Tongue (tissue), 3 donors: ENCODE measurements at places on chromosomes 4 and X. TPM values are rescaled to one million over a fixed set of nuclear protein-coding genes. Genes with fewer than 3 reads are reported as not detected.

DNA sequence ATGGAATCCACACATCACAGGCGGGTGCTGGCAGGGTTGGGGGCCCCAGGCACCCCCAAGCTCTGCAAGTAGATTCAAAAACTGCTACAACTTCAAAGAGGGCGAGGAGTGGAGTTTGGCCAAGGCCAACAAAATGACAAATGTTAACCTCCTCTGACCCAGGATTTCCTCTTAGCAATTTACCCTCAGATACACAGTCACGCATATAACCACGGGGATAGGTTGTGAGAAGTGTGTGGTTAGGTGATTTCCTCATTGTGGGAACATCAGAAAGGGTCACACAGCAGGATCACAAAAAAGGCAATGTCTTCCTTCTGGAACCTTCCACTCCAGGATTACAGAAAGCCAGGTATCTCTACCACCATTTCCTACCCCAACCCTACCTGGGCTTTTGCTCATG lies 62.4 kb downstream of the C4orf50 start:
- no peak for DNase-seq

GRCh38 chr4:57342411-57342810 lies 232.2 kb upstream of the IGFBP7 start:
- no peak for DNase-seq

DNA sequence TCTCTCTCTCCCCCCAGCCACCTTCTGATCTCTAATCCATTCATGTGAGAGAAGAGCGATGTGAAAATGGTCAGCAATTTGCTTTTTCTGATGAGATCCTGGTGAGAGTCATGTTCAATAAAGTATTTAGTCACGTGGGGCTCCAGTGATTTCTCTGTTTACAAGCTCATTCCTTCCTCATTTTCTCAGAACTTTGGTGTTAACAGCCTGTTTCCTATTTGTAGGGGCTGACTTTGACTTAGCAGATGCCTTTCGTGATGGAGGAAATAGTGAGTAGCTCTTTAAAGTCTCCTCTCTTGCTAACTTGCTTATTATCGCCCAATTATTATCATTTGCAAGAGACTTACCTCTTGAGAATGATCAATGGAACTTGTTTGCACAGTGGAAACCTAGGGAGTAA lies 72.6 kb upstream of the CD99 start:
- DNase-seq: no peak

The DAPP1 gene
- total RNA-seq: 10.5 TPM

GRCh38 chrX:40290517-40290916 lies 192.8 kb upstream of the BCOR start:
- peak; percentile 47 for DNase-seq

GRCh38 chrX:17732138-17732783 lies 5.0 kb upstream of the SCML1 start:
- no peak for DNase-seq

GRCh38 chrX:130560544-130560943 lies 158.8 kb downstream of the RBMX2 start:
- no peak for DNase-seq

- DNase-seq: no peak
These were observed 665.5 kb downstream of the TLL1 start for GRCh38 chr4:166538491-166539005.

DNA sequence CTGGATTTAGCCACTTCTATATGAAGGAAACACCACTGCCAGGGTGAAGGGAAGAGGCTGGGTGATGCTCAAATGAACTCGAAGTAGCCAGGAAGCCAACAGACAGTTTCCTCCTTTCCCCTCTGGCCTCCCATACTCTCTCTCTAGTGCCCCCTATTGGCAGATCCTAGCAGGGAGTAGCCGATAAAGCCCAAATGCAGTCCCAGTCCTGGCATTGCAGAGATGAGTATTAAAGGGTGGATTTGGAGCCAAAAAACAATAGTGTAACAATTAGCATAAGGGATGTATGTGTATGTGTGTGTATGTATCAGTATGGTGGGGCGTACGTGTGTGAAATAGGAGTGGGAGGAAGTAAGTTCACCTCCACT lies 213.8 kb upstream of the LDB2 start:
- DNase-seq: no peak

The GLOD5 gene
- total RNA-seq: not detected

- DNase-seq: no peak
These were observed 10.5 kb downstream of the NDNF start for GRCh38 chr4:121061861-121062260.

The MGAT4D gene
- total RNA-seq: not detected

- DNase-seq: no peak
These were observed 26.3 kb downstream of the FLNA start for GRCh38 chrX:154348114-154348531.

DNA sequence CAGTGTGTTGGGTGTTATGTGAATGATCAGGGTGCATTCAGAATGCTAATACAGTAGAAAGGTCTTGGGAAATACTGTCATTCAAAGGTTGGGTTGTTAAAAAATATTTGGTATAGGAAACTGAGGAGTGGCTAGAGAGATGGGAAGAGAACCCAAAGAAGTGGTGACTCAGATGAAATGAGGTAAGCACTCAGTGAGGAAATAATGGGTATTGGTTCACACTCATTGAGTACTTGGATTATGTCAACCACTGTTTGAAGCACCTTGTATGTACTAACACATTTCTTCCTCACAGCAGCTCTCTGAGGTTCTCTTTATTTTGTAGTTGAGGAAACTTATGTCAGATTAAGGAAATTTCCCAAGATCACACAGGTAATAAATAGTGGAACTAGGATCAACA lies 40.8 kb upstream of the NUDT6 start:
- DNase-seq: no peak

- DNase-seq: peak; percentile 88
These were observed 114.5 kb downstream of the ADRA2C start for GRCh38 chr4:3880615-3881120.

- DNase-seq: no peak
These were observed 36.0 kb downstream of the BST1 start for GRCh38 chr4:15738877-15739276.

DNA sequence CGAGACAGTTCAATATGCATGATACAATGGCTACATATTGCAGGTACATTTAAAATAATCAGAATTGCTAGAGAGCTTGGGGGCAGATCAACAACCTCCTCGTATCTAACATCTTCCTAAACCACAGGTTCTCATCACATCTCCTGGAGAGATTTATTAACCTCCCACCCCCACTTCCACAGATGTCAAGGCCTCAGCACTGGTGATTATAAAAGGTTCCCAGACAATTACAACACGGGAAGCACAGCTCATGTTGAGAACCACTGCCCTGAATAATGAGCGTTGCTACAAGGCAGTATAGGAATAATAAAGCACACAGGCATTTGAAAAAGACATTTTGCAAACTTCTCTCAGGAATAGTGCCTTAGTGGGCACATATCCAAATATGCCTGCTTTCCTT lies 42.8 kb downstream of the ELOVL6 start:
- no peak for DNase-seq

The PPBP gene
- 2.9 TPM for total RNA-seq

The SFRP2 gene
- total RNA-seq: 111 TPM

GRCh38 chr4:93355411-93355810 lies 473.1 kb upstream of the ATOH1 start:
- peak; percentile 44 for DNase-seq

DNA sequence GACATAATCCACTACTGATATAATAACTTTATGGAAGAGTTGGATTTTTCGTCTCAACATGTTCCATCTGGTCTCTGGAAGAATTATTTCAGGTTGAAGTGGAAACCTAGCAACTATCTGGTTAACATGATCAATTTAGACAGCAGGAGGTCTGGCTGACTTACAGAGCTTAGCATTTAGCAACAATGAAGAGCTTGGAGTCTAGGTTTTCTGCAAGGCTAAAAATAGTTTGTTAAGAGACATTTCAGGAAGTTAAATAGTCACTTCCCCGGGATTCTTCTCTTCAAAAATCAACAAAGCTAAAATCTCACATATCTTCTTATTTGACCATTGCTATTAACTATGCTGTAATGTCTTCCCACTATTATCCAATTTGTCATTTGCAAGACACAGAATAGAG lies 418.6 kb upstream of the DIPK2B start:
- no peak for DNase-seq

GRCh38 chr4:2417226-2417764 lies 1.1 kb downstream of the ZFYVE28 start:
- DNase-seq: no peak

DNA sequence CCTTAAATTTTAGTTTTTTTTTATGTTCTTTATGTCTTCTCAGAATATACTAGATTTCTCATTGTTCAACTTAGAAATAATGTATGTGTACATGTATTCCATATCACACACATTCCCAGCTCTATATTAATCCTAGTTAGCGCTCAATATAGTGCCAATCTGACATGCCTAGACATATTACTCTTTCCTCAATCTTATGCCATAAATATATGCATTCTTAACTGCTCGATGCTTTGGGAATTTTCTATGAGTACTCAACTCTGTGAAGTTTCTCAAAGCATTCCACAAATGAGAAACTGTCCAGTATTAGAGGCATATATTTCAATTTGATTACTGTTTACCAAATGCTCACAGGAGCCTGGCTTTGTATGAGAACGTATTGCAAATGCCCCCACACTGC lies 231.2 kb upstream of the VEGFC start:
- DNase-seq: no peak

GRCh38 chrX:9352694-9353411 lies 112.0 kb upstream of the TBL1X start:
- no peak for DNase-seq

DNA sequence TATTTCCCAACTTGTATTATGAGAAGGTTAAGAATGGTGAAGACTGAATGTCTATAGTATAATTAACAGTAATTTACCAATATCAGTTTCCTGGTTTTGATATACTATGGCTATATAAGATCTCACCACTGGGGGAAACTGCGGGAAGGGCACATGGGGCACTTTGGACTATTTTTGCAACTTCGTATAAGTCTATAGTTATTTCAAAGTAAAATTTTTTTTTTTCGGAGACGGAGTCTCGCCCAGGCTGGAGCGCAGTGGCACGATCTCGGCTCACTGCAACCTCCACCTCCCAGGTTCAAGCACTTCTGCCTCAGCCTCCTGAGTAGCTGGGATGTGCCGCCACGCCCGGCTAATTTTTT lies 46.1 kb downstream of the CXorf58 start:
- DNase-seq: no peak

GRCh38 chr4:38078590-38079421 lies 118.6 kb downstream of the PTTG2 start:
- DNase-seq: no peak

GRCh38 chr4:85522277-85522676 lies 47.3 kb downstream of the ARHGAP24 start:
- DNase-seq: no peak

DNA sequence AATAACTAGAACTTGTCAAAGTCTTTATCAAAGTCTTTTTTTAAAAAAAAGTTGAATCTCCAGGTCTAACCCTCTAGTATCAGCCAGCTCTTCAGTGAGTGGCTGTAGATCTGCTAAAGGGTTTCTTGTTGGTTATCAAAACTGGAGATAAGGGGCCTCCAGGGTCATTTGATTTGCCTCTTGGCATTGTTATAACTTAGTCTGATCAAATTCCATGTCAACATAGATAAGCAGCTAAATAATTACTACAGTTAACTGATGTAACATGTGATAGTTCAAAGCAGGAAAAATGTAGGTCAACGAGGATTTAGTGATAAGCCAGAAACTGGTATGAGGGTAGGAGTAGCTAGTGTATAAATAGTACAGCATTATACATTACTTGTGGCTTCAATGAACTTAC lies 465.1 kb downstream of the PDHA2 start:
- DNase-seq: no peak

The SAGE1 gene
- not detected for total RNA-seq

DNA sequence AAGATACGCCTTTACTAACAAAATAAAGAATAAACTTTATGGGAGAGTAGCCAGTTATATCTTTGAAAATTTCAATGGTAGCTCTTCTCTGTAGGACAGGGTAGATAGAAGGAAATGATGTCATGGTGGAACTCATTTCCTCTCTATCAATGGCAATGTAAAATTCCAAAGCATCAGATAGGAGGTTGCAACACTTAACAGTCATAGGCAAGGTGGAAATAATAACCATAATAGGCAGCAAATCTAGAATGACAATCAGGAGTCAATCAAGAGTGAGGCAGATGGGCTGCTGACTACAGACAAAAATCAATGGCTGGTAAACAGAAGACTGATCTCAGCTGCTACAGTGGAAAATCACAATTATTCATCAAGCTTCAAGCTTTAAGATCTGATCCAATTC lies 53.9 kb upstream of the TET2 start:
- no peak for DNase-seq

GRCh38 chrX:48533165-48533564 lies 6.3 kb upstream of the TBC1D25 start:
- no peak for DNase-seq

GRCh38 chr4:74133786-74134499 lies 24.0 kb upstream of the MTHFD2L start:
- DNase-seq: peak; percentile 81

GRCh38 chr4:37562592-37562991 lies 123.6 kb downstream of the RELL1 start:
- DNase-seq: no peak

The AADAT gene
- 7.3 TPM for total RNA-seq

- no peak for DNase-seq
These were observed 220.2 kb downstream of the SOWAHB start for GRCh38 chr4:76677571-76678326.

The SPANXB1 gene
- not detected for total RNA-seq

GRCh38 chrX:149799938-149800337 lies 18.2 kb downstream of the MAGEA9 start:
- DNase-seq: no peak

The UGT2A3 gene
- total RNA-seq: not detected

The ENPP6 gene
- 5.5 TPM for total RNA-seq

- DNase-seq: no peak
These were observed 88.5 kb downstream of the ACTRT1 start for GRCh38 chrX:127963696-127964095.
